ENCODE measurements at places on chromosomes 3 and 15. TPM values are rescaled to one million over a fixed set of nuclear protein-coding genes. Genes with fewer than 3 reads are reported as not detected.

TMCO5A gene
- not detected for polyA plus RNA-seq

GRCh38 chr3:113685124-113685523, 11.3 kb downstream of the USF3 start:
- H3K27ac ChIP-seq: no peak overlapping the region
- H3K4me1 ChIP-seq: peaks cover 9% of the 10 kb centered on the region
- H3K36me3 ChIP-seq: peaks cover 30% of the 10 kb centered on the region
- H3K27me3 ChIP-seq: peaks cover 1% of the 10 kb centered on the region
- DNase-seq: no peak

DNA sequence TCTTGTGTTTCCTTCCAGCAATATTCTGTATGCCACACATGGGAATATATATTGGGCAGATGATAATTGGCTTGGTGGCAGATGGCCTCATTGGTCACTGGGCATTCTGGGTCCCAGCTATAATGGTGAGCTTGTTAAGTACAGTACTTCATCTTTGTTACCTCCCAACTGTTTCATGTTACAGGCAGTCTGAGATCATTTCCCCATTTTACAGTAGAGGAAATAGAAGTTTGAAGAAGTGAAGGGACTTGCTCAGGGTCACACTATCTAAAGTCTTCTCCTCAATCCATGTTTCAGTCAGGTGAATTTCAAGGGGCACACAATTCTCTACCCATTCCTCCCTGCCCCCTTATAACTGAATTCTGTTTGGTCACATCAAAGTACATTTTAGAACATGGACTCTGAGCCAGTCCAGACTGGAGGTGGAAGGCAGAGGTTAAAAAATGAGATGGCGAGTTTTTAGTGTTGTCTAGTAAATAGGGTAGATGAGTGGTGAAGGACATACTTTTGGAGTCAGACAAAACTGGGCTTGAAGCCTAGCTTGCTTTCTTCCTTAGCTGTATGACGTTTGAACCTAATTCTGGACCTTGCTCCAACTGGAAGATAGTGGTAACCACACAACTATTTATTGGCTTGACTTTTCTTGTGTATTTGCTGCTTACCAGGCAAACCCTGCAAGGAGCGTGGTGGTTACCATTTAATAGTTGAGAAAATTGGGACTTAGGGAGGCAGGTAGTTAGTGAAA, 2.5 kb downstream of the EEFSEC start:
- peaks cover 3% of the 10 kb centered on the region for H3K27me3 ChIP-seq
- peaks cover 25% of the 10 kb centered on the region for H3K4me1 ChIP-seq
- H3K36me3 ChIP-seq: peaks cover 24% of the 10 kb centered on the region
- DNase-seq: no peak
- no peak overlapping the region for H3K4me3 ChIP-seq

- no peaks in the 10 kb centered on the region for H3K36me3 ChIP-seq
- peaks cover 3% of the 10 kb centered on the region for H3K27me3 ChIP-seq
- no peak overlapping the region for H3K4me3 ChIP-seq
- no peaks in the 10 kb centered on the region for H3K4me1 ChIP-seq
- H3K27ac ChIP-seq: no peak overlapping the region
Measured at GRCh38 chr3:81437683-81438082, 323.8 kb downstream of the GBE1 start.

Data from immature natural killer cell (primary cell).